HuH-7 (cell line): ENCODE measurements at places on chromosomes 1 and 21.

DNA sequence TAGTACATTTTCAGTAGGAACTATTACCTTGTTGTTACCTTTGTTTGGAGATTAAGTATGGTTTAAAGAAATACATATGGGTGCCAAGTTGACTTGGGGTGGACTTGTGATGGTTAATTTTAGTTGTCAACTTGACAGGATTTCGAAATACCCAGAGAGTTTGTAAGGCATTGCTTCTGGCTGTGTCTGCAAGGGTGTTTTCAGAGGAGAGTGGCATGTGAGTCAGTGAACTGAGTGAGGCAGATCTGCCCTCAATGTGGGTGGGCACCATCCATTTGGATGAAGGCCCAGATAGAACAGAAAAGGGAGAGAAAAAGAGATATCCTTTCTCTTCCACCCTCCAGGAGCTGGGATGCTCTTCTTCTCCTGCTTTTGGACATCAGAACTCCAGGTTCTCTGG is 315.5 kb downstream of the GPATCH2 start:
- DNase-seq: no peak

DNA sequence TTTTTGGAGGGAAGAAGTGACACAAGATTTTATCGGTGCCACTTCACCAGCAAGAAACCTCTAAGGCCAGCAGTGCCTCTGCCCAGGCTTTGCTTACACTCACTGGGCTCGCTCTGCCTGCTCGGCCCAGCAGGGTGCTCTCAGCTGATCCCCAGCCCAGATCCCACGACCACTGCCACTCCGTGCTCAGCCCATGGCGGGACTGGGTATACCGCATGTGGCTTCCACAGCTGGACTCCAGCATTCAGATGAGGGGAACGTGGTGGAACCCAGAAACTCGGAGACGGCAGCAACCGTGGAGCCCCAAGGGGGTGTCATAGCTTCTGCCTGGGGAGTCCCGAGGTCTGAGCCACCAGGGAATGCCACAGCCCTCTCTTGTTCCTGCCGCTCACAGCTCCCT is 12.9 kb downstream of the USP25 start:
- DNase-seq: no peak

DNA sequence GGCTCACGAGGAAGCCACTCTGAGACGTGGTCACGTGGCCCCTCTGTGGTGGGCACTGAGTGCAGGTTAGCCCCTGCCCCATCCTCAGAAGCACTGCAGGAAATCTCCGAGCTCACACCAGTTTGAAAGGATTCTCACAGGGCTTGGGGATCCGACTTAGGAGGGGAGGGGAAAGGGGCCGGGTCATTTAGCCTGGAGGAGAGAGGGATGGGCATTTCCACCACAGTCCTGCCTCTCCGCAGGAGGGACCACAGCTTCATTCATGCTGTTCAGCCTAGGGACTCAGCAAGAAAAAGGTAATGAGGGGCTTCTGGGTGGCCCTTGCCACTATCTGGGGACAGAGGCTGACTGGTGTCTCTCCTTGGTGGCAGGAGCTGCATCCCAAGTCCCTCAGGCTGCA is 126.5 kb downstream of the NPHP4 start:
- DNase-seq: no peak

GRCh38 chr1:196034080-196034706 is 574.0 kb downstream of the KCNT2 start:
- DNase-seq: no peak

- DNase-seq: no peak
Observed at GRCh38 chr1:213273546-213273945, 222.5 kb downstream of the RPS6KC1 start.

GRCh38 chr1:21783679-21784603 is 992 bp upstream of the USP48 start:
- no peak for DNase-seq

- no peak for DNase-seq
Observed at GRCh38 chr1:15094056-15094455, 59.5 kb upstream of the TMEM51 start.

DNA sequence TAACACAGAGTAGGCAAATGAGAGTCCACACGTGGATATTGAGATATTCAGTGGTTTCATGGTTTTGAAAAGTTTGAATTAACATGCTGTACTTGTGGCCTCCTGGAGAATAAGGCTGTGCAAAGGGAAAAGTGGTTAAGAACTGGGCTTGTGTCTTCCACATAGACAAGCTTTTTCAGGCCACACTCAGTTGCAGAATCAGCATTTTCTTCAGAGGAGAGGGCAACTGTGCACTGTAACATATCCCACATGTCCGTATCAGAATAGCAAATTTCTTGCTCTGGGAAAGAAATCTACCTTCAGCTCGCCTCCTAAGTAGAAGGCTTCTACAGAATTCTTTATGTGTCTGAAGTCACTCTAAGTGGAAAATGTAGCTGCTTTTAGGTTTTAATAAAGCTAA is 84.9 kb downstream of the ZC3H11B start:
- DNase-seq: no peak

GRCh38 chr1:33365560-33365997 is 44.7 kb upstream of the A3GALT2 start:
- no peak for DNase-seq

GRCh38 chr1:4670265-4670664 is 15.9 kb downstream of the AJAP1 start:
- no peak for DNase-seq

DNA sequence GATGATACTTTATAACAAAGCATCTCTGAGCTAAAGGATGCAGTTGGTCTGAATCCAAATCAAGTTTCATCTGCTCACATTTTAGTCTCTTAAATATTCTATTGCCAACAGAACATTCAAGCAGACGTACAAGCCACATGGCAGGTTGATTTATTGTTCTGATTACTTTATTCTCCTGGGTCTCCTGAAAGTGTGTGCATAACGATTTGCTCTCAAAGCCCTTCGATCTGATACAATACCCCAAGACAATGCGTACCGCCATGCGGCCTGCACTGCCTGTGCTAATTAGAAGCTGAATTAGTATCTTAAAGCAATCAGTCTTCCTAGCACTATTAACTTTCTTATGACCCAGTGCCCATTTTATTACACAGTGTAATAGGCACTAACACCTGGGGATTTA is 56.9 kb downstream of the FHAD1 start:
- no peak for DNase-seq

DNA sequence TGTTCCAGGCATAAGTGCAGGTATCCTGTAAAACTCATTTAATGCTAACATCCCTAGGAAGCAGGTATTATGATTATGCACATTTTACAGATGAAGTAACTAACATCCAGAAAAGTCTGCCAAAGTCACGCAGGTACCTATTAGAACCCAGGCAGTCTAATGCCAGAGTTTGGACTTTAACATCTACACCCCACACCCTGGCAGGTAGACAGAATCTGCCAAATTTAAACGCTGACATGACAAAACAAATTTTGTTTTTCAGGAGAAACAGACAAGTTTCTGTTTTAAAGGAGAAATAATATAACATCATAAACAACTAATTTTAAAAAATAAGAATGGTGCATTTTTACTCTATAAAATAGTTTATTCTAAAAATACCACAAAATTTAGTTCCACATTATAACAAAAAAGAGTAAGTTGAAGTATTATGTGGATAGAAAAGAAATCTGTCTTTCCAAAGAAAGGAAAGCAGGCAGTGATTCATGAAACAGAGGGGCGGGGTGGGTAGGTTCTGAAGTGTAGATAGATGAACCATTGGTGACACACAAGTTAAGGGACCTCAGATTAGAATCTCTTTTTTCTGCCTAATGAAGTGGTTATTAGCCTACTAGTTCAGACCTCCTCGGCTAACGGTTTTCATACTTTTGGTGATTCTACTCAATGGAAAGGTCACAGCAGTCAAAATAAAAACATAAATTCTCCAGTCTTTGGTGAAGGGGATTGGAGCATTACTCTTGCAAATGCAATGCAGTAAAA is 1.7 kb downstream of the ASPM start:
- DNase-seq: no peak

- no peak for DNase-seq
Observed at GRCh38 chr1:218481116-218481775, 136.1 kb downstream of the TGFB2 start.

DNA sequence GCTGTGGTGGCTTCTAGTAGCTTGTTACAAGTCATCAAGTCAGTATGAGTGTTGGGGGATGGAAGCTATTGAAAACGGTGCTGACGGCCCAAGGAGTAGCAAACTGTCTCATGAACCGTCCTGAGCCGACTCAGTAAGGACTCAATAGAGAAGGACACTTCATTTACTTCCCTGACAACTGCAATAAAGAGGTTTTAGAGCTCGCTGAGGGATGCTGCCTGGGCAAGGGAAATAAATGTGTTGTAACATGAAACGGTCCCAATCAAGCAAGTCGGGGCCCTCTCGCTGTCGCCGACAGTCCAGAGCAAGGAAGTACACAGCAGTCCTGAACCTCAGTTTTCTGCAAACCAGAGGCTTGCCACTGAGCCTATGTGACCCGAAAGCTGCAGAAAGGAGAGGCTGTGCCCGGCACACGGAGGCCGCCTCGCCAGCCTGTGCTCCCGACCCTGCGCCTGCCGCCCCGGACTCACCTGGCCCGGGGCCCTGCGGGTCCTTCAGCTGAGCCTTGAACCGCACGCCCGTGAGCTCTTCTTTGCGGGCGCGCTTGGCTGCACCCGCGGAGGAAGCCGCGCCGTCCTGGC is 423 bp downstream of the URB1 start:
- DNase-seq: no peak

DNA sequence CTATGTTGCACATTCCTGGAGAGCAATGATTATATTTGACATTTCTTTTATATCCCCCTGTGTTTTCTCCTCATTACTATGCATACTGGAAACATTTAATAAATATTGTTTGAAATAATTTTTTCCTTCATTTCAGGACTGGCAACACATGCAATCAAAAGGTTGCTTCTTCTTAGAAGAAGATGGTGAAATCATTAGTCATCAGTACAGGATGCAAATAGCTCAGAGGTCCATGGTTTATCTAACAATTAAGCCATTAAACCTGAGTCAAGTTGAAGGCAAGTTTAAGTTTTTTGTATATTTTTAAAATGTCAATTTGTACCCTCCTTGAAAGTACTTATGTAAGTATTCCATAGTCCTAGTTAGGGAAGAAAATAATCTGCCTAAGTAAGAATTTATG is 22.5 kb downstream of the EFCAB7 start:
- no peak for DNase-seq

- DNase-seq: no peak
Observed at GRCh38 chr1:150179867-150180266, 30.2 kb downstream of the PLEKHO1 start.

DNA sequence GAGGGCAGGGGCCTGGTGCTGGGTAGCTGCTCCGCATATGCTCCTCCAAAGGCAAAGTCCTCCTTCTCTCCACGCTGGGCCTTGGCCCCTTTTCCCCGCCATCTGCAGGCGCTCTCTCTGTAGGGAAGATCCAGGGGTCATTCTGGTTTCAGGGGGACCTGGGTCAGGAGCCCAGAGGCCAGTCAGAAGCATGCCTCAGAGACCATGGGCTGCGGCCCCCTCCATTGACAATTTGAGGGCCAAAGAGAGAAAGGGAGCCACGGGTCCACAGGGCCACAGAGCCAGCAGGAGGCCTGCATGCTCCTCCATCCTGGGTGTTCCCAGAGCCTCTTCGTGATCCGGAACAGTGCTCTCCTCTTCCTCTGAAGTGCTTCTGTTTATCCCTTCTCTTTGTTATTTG is 2.1 kb upstream of the CLDN19 start:
- DNase-seq: no peak

DNA sequence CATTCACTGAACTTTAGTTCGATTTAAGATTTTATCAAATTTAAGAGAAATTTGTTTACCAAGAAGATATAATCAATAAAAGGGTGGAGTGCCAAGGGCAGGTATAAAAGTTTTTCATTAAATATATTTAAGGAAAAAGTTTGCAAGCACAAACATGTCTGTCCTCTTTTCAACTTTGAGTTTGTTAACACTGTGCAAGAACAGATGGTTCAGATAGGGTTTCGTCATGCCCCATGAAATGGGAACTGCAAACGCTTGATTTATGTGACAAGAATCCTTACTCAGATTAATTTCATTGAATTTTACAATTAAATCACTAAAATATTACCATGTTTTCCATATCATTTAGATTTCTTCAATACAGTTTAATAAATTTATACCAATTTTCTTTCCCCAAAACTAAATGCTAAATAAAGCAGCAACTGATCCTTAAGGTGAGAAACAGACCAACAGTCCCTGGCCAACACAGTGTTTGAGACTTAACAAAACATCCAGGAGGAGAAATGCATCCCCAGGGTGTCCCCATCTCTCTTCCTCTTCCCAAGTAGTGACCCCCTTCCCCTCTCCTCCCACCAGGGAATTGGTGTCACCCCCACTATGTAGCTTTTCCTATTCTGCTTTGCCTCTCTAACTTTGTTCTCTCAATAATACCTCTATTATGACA is 292.9 kb downstream of the LTN1 start:
- no peak for DNase-seq

DNA sequence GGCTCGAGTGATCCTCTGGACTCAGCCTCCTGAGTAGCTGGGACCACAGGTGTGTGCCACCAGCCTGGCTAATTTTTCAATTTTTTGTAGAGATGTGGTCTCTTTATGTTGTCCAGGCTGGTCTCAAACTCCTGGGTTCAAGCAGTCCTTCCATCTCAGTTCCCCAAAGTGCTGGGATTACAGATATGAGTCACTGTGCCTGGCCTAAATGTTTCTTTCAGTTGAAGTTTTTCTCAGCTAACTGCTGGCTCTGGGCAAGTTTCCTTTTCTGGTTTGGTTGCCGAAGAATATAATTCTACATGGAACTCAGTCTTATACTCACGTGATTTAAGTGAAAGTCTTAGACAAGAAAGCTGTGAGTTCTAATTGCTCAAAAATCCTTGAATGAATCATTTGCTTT is 57.0 kb downstream of the SASS6 start:
- DNase-seq: no peak

- DNase-seq: no peak
Observed at GRCh38 chr1:162212713-162213112, 143.2 kb downstream of the NOS1AP start.

DNA sequence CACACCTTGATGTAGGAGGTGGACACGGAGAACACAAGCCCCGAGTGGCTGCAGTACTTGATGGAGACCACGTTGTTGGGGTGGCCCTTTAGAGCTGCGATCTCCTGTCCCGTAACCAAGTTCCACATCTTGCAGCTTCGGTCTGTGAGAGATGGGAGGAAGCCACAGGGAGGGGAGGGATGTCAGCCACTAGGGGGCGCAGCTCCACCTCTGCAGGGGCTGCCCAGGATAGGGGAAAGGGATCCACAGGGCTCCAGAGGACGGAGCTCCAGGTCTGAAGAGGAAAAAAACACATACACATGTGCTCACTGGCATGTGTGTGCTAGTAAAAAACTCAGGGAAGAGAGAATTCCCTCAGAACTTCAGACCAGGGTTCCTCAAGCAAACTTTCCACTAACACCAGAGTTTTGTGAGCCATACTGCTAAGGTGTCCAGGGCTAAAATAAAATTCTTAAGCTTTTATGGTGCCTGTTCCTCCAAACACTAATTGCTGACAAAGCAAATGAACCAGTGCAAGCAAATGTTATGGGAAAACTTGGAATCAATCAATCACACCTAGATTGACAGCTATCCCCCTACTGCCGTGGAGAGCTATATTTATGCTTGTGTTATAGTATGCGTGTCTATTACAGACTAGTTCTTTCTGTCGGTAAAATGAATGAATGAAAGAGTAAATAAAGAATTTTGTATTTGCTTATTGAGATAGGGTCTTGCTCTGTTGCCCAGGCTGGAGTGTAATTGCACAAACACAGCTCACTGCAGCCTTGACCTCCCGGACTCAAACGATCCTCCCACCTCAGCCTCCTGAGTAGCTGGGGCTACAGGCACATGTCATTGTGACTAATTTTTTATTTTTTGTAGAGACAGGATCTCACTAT is 43.7 kb downstream of the KIF21B start:
- DNase-seq: peak; percentile 90

GRCh38 chr1:226470921-226471866 is 63.3 kb upstream of the PARP1 start:
- DNase-seq: no peak
